ENCODE measurements at places on chromosomes 6 and 20. TPM values are rescaled to one million over a fixed set of nuclear protein-coding genes. Genes with fewer than 3 reads are reported as not detected.

APCDD1L gene
- total RNA-seq, result 0.38 TPM

NNAT gene
- 5.2 TPM for total RNA-seq

SEMG2 gene
- total RNA-seq, result not detected

BCAS1 gene
- not detected for total RNA-seq

OLIG3 gene
- not detected for total RNA-seq

PNLDC1 gene
- total RNA-seq, result not detected

PREX1 gene
- total RNA-seq, result 109 TPM

C4A gene
- total RNA-seq, result 0.96 TPM

EFCAB8 gene
- total RNA-seq, result under 0.01 TPM

RAET1L gene
- not detected for total RNA-seq

RIMS1 gene
- total RNA-seq, result 12.7 TPM

NPBWR2 gene
- total RNA-seq, result not detected

PRPH2 gene
- total RNA-seq, result 0.48 TPM

RIPPLY2 gene
- total RNA-seq, result not detected

NR2E1 gene
- not detected for total RNA-seq

KIF16B gene
- 7.0 TPM for total RNA-seq

AGER gene
- total RNA-seq, result not detected

HTR1E gene
- total RNA-seq, result not detected

MYT1 gene
- not detected for total RNA-seq

ISM1 gene
- not detected for total RNA-seq

COL11A2 gene
- 0.33 TPM for total RNA-seq

PHACTR3 gene
- total RNA-seq, result 0.57 TPM

CLDN20 gene
- not detected for total RNA-seq

TINAG gene
- not detected for total RNA-seq

WFDC9 gene
- not detected for total RNA-seq

KIAA0408 gene
- 0.29 TPM for total RNA-seq

PAK5 gene
- not detected for total RNA-seq

SEC23B gene
- 37.1 TPM for total RNA-seq

PRRT1 gene
- total RNA-seq, result not detected

DDO gene
- total RNA-seq, result not detected

THBS2 gene
- 2.0 TPM for total RNA-seq

PRICKLE4 gene
- 6.2 TPM for total RNA-seq

MAPK13 gene
- total RNA-seq, result 4.9 TPM
